Frontal cortex (tissue), 4 donors: ENCODE measurements at places on chromosomes 3 and 15.

- DNase-seq = no peak
These were observed 142.3 kb upstream of the CHL1 start for GRCh38 chr3:54240-54639.

- no peak for DNase-seq
These were observed 3.5 kb downstream of the NSMCE3 start for GRCh38 chr15:29266052-29266582.

GRCh38 chr3:154040283-154040682 is 80.9 kb upstream of the ARHGEF26 start:
- no peak for DNase-seq

- no peak for DNase-seq
These were observed 209.7 kb downstream of the NR1D2 start for GRCh38 chr3:24154781-24155180.

GRCh38 chr3:60015032-60015705 is 965.3 kb upstream of the CFAP20DC start:
- no peak for DNase-seq

DNA sequence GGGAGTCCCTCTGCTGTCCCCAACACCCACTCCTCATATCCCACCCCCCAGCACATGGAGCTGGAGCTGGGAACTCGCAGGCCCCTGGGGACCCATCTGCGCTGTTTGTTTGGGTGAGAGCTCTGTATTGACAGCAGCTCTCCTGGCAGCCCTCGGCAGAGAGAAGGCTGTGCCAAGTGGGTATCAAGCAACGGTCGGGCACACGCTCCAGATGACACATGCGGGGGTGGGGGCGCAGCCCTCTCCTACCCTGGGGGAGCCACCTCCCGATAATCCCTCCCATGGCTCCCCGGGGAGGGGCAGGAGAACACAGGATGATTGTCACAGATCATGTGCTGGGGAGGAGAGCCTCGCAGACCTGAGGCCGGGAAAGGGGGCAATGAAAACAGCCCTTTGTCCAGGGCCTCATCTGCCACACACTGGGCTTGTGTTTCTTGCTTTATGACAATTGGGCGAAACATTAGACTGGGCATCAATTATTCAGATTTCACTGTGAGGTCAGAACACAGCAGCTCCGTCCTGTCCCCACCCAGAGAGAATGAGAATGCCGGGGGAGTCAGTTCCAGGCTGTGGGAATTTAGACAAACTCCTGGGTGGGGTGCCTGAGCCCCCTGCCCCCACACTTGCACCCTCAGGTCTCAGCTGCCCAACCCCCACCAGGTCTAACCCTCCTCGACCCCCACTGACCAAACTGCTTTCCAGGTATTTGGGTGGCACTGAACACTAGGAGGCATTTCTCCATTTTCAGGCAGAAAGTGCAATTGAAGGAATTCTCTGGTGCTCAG is 46.4 kb upstream of the KLF13 start:
- peak; percentile 43 for DNase-seq

- DNase-seq = no peak
These were observed 160.1 kb downstream of the PDE8A start for GRCh38 chr15:85141726-85142125.

DNA sequence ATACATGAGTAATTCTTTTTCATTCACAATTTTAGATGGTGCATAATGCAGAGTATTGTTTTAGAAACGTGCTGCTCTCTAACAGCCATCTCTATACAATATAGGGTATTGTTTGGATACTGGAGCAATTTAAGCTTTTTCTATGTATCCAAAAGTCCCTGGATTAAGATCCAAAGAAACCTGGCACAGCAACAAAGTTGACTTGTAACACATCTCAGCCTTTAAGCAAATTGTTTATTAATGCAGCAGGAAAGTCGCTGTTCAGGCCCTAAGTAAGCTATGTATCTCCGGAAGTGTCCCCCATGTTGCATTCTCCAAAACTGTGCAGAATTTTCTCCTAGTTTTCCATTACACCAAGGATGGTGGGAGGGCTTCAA is 7.3 kb downstream of the VGLL4 start:
- DNase-seq = no peak

- no peak for DNase-seq
These were observed 30.5 kb downstream of the MINDY4B start for GRCh38 chr3:150874666-150875219.

- DNase-seq = no peak
These were observed 214.8 kb downstream of the KCNH8 start for GRCh38 chr3:19363071-19363470.

GRCh38 chr3:176692966-176693785 is 504.1 kb downstream of the TBL1XR1 start:
- no peak for DNase-seq

- DNase-seq = no peak
These were observed 7.0 kb downstream of the CCR2 start for GRCh38 chr3:46360907-46361306.

GRCh38 chr3:58630076-58630709 is 36.4 kb downstream of the FAM3D start:
- peak; percentile 51 for DNase-seq

DNA sequence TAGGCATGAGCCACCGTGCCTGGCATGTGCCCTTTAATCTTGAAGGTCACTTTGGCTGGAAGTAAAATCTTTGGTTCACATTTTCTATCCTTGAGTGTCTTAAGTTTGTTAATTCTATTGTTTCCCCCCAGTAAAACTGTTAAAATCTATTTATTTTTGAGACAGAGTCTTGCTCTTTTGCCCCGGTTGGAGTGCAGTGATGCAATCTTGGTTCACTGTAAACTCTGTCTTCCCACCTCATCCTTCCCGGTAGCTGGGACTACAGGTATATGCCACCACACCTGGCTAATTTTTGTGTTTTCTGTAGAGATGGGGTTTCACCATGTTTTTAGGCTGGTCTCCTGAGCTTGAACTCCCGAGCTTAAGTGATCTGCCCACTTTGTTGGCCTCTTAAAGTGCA is 7.7 kb downstream of the PPP4R2 start:
- DNase-seq = no peak

DNA sequence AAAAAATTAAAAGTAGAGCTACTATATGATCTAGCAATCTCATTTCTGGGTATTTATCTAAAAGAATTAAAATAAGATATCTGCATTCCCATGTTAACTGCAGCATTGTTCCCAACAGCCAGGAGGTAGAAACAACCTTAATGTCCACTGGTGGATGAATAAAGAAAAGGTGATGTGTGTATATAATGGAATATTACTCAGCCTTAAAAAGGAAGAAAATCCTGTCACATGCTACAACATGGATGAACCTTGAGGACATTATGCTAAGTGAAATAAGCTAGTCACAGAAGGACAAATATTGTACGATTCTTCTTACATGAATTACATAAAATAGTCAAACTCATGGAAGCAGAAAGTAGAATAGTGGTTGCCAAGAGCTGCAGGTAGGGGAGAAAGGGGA is 119.4 kb upstream of the BHLHE40 start:
- DNase-seq = no peak

DNA sequence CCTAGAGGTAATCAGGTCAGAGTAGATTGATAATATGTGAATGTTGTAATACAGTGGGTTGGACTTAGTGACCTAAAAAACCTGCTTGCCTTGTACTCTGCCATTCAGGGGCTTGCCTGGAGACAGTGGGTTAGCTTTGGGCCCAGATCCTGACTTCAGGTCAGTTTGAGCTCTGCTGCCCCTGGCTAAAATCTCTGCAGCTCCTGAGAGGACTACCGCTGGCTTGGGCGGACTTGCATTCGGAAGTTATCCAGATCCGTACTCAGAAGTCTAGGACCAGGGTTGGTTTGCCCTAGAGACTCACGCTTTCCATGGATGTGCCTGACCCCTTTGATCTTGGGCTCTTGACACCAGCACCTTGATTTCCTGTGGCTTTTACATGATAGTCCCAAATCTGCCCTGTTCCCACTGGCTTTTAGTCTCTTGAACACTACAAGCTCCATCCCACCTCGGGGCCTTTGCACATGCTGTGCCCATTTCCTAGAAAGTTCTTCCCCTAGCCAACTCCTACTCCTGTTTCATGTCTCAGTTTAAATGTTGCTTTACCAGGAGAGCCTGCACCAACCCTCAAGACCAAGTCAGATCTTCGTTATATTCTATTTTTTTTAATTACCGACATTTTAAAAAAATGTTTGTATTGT is 5.9 kb downstream of the ACSBG1 start:
- no peak for DNase-seq

- no peak for DNase-seq
These were observed 118.0 kb downstream of the ABI3BP start for GRCh38 chr3:100875239-100875638.

GRCh38 chr15:42053914-42054313 is 33.1 kb upstream of the PLA2G4E start:
- DNase-seq = no peak

GRCh38 chr15:63970621-63971426 is 75.5 kb downstream of the DAPK2 start:
- no peak for DNase-seq

DNA sequence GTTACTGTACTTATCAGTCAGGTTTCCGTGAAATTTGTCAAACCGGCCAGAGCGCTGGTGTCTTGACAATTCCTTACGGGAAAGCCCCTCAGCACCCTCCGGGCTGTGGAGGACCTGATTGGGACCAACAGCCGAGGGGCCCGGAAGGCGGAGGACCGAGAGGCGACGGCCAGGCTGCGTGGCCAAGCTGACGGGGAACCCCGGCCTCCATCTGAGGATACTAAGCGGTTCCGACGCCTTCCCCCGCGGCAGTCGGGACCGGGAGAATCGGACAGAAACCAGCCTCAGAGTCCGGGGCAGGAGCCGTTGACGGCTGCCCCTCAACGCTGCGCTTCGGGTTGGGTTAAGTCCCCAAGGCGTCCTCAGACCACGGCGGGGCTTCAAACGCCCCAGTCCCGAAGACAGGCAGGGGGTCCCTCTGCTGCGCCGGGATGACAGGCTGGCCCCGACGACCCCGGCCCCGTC is 499 bp downstream of the ALDH1A2 start:
- no peak for DNase-seq

GRCh38 chr3:125129512-125129997 is 73.8 kb upstream of the HEG1 start:
- DNase-seq = no peak

GRCh38 chr15:28185148-28185895 is 86.2 kb upstream of the OCA2 start:
- no peak for DNase-seq

- DNase-seq = no peak
These were observed 7.9 kb downstream of the MESP2 start for GRCh38 chr15:89783861-89784685.

DNA sequence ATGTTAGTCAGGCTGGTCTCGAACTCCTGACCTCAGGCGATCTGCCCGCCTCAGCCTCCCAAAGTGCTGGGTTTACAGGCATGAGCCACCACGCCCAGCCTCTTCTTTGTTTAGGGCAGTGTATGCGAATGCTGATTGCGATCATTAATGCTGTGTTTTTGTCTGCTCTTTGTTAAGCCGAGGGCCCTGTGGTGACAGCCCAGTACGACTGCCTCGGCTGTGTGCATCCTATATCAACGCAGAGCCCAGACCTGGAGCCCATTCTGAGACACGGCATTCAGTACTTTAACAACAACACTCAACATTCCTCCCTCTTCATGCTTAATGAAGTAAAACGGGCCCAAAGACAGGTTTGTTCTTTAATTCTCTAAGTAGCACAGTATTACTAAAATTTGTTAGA is 7.8 kb downstream of the KNG1 start:
- DNase-seq = no peak

DNA sequence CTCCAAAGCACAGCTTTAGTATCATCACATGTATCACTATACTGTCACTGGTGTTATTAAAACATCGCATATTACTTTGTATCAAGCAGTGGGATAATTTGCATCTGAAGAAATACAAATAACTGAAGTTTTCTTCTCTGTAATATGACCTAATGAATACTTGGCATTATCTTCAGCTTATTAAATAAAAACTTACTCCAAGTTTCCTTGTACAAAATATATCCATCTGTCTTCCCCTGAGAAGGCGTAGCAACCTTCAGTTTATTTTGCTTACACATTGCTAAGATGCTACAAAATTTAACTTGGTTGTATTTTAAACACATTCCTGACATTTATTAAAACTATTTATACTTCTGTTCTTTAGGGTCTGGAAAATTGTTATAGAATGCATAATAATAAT is 13.7 kb downstream of the FGF7 start:
- DNase-seq = no peak

DNA sequence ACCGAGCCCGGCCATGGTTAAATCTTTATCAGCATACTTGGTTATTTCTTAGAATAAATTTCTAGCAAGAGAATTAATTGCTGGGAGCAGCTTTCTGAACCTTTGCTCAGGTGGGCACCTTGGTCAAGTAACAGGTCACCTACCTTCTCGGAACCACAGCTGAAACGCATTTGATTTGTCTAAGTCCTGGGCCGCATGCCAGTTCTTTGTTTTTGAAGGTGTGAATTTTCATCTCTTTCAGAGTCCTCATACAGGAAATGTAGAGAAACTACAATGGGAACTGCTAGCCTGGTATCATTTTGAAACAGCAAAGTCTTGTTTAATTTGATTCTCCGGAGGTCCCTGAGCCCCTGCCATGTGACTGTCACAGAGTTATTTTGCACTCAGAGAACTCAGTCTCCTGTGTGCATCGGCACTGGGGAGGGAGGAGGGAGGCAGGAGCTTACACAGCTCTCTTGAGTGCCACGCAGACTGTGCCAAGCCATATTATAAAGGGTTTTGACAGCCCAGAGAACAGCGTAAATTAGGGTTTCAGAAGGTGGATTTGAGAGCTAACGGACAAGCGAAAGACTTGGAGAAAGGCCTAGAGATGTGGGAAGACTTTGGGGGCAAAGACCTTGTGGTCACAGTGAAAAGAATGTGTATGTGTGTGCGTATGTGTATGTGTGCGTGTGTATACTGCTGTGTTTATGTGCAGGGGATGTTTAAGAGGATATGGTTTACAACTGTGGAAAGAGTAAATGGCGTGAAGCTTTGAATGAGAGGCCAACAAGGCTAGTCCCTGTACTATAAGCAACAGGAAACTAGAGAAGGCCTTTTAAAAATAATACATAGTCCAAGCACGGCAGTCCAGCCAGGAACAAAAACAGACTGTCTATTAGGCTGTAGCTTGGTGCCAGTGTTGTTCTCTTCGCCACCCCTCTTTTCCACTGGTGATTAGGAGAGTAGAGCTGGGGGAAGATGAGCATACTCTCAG is 61.8 kb upstream of the ATP13A3 start:
- no peak for DNase-seq

- peak; percentile 67 for DNase-seq
These were observed 90.6 kb upstream of the AKAP13 start for GRCh38 chr15:85289677-85290365.

DNA sequence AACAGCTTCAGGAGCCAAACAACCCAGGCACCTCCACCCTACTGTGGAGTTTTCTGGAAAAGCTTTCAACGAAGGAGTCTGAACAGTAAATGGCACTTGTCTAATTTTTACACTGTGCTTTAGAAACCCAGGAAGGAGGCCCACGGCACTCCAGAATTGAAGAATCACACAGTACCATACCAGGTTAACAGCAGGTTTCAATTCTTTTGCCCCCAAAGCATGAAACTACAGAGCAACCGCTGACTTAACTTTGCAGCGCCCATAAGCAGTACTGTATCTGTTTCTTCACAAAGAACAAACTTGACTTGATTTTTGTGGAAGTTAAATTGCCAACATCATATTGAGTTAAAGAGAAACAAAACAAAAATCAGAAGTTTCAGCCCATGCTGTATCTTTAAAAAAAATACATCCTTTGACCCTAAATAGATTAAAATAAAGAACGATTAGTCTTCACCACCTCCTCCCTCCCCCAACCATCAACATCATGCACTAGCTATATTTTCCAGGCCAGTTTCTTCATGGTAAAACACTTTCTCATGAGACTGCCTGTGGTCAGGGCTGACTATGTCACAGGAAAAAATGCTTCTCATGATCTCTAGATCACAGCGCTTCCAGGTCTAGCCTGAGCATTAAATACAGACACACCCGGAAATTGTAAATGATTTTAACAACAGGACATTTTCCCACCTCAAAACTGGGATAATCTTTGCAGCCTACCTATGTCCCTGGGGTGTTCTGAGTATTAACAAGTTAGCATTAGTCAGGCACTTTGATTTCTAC is 456.3 kb downstream of the FOXP1 start:
- no peak for DNase-seq
